ENCODE measurements at places on chromosomes 3 and 15.

DNA sequence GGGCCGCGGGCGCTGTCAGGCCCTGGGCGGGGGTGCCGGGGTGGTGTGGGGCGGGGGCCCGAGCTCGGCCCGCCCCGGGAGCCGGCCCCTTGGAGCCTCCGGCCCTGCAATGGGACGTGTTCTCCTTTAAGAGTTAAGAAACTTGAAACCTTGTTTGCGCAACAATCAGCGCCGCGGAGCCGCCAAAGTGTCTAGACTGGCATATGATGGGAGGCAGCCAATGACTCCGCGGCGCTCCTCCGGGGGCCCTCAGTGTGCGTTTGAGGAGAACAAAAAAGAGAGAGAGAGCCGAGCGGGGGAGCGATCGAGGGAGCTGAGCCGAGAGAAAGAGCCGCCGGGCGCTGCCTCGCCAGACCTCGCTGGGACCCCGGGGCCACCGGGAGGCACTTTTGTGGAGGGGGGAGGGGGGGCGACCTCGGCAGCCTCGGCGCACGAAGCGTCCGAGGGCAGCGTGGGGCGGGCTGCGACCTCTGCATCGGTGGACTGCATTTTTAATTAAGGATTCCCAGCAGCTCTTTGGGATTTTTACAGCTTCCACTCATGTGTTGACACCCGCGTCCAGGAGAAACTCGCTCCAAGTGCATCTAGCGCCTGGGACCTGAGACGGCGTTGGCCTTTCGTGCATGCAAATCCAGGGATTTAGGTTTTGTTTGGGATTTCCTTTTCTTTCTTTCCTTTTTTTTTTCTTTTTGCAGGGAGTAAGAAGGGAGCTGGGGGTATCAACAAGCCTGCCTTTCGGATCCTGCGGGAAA, at the start of gene SMAD6:
Gene SMAD6 (plus strand): TSS at position 202 of the 752 bp plus-strand sequence. CDS start 1,023 bp downstream, outside the sequence.
- DNase-seq: peak; percentile 71

DNA sequence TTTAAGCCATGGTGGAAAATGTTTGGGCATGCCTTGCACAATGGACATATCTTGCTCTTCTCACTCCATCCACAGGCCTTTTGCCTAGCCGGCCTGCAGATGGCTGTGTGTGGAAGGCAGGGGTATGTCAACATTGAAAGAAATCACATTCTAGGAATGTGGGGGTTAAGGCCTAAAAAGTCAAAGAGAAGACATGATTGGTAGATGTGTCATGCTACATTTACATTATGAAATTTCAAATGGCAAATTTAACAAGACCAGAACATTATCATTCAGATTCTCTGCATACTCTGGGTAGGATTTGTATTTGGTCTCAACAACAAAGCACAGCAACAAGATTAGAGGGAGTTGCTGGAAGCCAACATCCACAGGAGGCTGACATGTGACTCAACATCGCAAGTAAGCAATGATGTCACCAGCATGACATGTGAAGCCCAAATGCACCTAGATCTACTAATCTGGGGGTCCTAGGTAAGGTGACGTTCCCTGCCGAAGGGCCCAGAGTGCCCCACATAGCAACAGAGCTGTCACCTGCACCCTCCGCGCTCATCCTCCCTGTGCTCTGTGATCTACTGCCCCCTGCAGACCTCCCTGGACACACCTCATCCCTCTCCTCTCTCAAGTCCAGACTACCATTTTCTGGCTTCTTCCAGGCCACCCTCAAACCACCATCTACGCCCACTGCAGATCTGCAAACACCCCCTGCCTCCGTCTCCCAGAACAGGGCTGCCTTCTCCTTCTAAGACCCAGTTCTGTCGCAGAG, 39.4 kb downstream of the CLDN18 start:
- DNase-seq: no peak

DNA sequence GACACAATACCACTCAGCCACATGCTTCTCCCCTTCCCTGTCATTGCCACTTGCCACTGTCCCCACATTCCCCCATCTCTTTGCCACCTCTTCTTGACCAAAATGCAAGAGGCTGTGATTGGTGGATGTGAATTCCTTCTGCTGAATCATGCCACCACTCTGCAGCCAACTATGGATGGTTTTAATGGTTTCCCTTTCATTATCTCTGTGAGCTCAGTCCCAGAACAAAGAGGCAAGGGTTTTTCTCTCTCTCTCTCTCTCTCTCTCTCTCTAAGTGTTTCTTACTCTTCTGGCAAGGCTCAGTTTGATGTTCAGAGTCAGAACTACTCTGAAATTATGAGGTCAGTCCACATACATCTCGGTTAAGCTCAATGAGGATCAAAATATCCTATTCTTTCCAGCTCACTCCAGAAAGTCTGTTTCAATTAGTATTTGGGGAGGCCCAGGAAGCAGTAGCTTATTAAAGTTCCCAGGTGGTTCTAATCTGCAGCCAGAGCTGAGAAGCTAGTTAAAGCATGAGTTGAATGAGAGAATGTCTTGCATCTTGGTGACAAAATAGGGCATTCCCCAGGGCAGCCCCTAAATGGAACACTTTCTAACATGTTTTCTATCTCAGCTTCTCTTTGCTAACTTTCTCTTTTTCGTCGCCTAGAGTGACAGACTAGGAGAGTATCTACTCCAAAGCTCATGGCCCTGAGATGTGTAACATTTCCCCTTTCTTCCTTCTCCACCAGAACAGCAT, 8.5 kb upstream of the ILDR1 start:
- peak; percentile 37 for DNase-seq

GRCh38 chr3:139301654-139302053, 42.2 kb upstream of the MRPS22 start:
- no peak for DNase-seq

DNA sequence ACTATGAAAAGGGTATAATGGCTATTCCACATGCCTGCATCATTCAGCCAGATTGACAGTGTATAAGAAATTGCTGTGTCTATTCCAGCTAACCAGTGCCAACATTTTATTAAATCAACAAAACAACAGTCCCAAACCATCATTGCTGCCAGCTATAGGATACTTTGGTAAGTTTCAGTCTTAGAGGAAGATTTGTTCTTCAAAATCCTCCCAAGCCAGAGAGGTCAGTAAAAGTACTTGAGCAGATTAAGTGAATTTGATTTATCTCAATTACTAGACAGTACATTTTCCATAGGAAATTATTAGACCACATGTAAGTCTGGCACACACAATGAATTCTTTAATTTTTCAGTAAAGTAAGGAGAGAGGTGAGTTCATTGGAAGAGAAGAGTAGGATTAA, 50.7 kb downstream of the TFG start:
- no peak for DNase-seq

- DNase-seq: no peak
These were observed 248.3 kb downstream of the ADAMTS17 start for GRCh38 chr15:100093211-100094126.

DNA sequence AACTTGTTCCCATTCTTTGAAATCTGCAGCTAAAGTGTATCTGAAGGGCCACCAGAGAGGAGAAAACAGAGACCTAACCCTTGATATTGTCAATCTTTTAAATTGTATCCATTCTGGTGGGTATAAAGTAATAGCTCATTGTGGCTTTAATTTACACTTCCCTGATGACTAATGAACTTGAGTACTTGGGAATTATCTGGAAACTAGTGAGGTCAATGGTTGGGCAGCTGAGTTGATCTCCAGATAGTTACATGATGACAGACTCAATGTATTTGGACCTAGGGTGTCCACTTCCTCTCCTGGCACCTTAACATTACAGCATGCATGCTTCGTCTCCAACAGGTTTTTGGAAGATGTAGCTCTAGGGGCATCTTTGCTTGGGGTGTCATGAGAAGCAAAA, 195.2 kb downstream of the PDCD6IP start:
- DNase-seq: no peak

DNA sequence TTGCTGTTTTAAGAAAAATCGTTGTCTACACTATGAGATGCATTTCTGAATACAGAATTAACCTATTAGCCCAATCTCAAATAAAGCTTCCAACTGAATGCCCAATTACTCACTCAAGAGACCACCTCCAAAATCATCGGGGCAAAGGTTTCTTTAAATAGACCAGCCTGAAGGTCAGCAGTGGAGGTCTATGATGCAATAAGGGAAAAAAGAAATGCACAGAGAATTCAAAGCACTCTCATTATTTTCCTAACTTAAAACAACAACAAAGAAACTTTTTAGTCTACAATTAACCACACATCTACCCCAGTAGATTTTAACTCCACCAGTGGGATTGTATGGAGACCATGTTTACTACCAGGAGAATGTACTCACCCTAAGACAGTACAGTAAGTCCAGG, 657.7 kb upstream of the CCDC54 start:
- no peak for DNase-seq

- DNase-seq: no peak
These were observed 42.0 kb upstream of the HACD2 start for GRCh38 chr3:123626881-123627280.

DNA sequence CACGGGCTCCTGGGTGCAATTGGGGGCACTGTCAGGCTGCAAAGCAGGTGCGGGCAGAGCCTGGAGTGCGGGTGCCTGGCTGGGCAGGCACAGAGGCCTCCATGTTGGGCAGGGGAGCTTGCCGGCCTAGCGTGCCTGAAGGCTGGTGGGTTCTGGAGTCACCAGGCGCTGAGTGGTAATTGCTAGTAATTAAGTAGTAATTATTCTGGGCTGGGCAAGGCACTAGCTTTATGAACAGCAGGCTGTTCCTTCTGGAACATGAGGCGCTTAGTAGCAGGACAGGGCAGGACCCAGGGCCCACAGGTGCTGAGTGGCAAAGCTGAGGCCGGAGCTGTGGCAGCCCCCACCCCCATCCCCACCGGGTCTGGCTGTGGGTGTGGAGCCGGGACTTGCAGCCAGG, 25.3 kb downstream of the PLXNA1 start:
- no peak for DNase-seq

DNA sequence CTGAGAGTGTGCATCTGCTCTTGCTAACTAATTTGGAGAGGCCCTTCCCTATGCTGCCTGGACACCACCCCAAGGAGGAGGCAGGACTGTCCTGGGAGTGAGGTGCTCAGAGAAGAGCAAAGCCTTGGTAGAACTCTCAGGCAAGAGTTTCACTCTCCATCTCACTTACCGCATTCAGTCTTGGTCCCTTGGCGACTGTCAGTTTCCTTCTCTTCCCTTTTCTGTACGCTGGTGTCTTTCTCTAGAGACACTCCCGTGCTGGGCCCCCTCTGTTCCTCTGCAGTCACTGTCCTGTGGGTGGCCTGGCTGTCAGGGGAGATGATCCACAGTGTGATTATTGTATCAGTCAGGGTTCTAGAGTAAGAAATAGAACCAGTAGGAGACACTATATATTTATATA, 44.0 kb downstream of the IDH2 start:
- no peak for DNase-seq

DNA sequence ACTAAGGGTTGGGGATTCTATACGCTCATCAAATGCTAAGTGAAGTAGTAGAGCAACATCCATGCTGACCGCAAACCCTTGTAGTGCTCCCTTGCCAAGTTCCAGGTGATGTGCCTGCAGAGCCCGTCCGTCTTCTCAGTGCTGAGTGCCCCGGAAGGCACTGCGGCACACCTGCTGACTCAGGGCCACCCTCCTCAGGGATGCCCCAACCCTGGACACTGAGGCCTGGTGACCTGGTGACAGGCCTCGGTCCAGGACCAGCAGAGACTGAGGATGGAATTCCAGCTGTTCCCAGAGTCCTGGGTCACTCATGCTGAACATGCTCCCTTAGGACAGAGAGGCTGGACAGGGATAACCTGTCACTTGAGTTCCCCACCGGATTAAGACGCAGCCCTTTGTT, 422.5 kb downstream of the OCA2 start:
- no peak for DNase-seq

DNA sequence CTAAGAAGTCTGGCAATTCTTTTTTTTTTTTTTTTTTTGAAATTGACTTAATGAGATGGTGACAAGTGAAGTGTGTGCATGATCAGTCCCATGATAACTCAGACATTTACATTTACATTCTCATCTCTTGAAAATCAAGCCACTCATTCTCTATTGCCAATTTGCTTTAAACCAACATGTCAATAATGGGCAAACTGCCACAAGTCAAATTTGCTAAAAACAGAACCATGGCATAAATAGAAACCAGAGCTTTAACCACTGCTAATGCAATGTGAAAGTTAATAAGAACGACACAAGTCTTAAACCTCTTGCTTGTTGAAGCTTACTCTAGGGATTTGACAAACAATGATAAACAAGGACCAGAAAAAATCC, 12.0 kb upstream of the COL8A1 start:
- no peak for DNase-seq

DNA sequence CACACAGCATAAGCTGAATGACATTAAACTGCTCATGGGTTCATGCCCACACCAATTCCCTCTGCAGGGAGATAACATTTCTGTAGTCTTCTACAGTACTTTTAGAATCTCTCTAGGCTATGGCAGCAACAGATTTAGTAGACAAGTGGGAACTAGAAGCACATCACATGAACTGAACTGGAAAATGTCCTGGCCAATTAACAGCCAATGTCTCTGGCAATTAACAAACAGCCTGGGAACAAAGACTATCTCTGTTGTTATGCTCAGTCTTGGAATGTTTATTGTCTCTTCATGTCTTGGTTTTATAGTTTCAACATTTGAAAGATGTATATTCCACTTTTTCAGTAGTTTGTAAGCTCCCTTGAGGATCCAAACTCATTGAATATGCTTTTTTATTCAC, 523.2 kb upstream of the NAALADL2 start:
- no peak for DNase-seq

DNA sequence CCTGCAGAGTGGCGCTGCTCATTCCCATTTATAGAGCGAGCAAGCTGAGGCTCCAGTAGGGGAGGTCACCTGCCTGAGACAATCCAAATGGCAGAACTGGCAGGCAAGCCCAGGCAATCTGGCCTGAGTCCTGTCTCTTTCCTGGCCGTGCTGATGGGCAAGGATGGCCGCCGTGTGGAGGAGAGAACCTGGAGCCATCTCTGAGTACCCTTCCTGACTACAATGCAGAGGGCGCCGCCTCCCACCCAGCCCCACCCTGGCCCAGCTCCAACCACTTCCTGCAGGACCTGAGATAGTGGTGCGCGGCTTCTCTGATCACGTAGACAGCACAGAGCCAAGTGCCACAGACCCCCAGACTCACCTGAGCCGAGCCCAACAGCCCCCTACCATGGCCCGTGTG, 7.0 kb downstream of the TLR9 start:
- peak; percentile 42 for DNase-seq

DNA sequence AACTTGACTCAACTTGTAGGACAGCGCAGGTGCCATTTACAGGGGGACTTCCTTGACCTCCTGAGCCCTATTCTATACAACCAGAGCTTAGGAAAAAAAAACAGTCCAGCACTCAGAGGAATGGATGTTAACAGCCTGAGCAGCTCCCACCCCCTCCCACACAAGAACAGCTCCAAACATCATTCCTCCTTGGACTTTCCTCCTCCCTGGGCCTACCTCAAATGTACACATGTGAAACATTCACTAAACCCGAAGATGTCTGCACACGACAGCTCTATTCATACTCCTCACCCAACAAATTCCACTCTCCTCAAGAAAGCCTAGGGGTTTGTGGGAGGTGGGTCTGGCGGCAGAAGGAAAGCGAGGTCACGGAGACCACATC, 503 bp upstream of the ATRIP start:
- DNase-seq: no peak

- DNase-seq: no peak
These were observed 231.9 kb downstream of the NSUN3 start for GRCh38 chr3:94294806-94295205.

- DNase-seq: no peak
These were observed 37.6 kb upstream of the RHCG start for GRCh38 chr15:89533861-89534544.
